ENCODE measurements at places on chromosomes 2 and 18.

DNA sequence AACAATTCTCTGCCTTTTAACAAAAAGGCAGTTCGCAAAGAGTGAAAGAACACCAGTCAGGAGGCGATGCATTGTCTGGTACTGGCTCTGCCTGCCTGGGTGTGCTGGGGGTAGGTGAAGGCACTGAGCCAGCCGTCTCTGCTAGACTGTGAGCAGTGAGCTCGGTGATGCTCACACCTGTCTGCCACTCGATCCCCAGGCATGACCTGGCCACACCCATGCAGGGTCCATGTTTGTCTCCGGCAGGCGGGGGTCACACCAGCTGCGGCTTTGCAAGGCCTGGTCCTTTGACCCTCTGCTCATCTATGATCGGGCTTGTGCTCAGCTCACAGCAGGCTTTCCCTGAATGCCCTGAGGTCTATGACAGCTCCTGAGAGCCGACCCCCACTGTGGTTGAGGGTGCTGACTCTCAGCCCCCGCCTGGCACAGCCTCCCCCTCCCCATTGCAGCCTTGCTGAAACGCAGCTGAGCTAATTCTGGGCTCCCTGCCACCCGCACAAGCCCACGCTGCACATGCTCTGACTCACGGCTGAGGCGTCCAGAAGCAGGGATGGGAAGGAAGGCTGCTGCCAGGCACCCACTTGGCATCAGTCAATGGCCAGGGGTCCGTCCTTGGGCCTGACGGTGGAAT, 23.7 kb downstream of the CRACDL start:
- DNase-seq = peak; percentile 86

GRCh38 chr2:62309465-62310091, 113.7 kb downstream of the B3GNT2 start:
- DNase-seq = no peak

- DNase-seq = no peak
These were observed 19.1 kb downstream of the MSH2 start for GRCh38 chr2:47422016-47422415.

- DNase-seq = no peak
These were observed 32.5 kb downstream of the HDAC4 start for GRCh38 chr2:239368321-239368720.
